Stimulated activated CD4-positive, alpha-beta T cell treated with anti-CD3 and anti-CD28 coated beads, Interleukin-1b, Interleukin-23, amount 100 ng/mL, for 1 hour (primary cell): ENCODE measurements at places on chromosomes 2 and 18.

DNA sequence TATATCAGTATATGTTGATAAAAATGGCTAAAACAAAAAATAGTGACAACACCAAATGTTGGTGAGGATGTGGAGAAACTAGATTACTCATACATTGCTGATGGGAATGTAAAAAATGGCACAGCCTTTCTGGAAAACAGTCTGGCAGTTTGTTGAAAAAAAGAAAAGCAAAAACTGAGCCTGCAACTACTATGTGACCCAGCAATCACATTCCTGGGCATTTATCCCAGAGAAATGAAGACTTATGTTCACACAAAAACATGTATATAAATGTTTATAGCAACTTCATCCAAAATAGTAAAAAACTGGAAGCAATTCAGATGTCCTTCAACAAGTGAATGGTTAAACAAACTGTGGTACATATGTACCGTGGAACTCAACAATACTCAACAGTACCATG lies 7.5 kb upstream of the KDSR start:
- DNase-seq, result no peak

DNA sequence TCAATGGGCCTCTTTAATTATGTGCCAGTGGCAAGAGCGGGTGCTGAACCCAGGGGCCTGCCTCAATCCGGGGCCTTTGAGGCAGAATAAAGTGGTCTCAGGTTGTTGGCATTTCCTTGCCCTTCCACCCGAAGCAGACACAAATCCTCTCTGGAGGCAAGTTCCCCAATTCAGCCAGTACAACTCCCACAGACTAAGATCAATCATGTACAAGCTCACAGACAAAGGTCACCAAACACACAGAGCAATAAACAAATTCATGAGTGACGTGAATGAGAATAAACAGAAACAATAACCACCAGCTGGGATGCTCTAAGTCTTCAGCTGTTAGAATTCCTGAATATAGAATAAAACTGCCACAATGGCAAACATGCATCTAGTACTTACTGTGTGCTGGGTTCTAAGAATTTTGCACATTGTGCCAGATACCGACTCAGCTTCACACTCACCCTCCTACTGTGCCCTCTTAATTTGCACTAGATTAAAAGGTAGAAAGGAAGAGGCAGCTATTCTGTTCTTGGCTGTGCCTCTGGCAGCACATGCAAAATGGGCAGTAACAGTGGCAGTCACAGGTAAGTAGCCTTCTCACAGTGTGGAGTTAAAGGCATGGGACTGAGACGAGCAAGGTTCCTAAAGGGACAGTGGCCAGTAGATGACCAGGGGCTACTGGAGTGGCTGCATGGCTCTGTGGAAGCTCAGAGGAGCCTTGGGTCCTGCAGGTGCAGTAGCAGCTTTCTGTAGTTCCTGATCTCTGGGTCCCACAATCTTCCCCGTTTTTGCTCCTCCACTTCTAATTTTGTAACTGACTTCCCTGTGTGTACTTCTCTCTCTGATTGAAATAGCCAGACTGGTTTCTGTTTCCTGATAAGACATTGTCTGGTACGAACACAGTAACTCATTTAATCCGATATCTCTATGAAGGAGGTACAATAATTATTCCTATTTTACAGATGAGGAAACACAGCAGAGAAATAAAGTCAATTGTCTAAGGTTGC lies 34.6 kb upstream of the IL1B start:
- no peak for DNase-seq

DNA sequence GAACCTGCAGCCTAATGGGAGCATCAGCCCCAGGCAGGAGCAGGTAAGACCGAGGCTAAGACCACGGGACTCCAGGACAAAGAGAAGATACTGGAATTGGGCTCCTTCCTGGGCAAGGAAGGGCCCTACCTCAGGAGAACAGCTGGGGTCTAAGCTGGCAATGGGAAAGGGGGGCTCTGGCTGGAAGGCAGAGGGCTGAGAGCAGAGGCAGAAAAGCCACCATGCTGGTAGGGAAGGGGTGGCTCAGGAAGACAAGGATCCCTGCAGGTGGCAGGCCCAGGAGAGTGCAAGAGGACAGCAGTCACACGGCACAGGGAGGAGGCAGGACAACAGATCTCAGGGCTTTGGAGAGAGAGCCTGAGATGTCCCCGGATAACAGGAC lies 203.5 kb downstream of the NDUFA10 start:
- DNase-seq, result no peak

DNA sequence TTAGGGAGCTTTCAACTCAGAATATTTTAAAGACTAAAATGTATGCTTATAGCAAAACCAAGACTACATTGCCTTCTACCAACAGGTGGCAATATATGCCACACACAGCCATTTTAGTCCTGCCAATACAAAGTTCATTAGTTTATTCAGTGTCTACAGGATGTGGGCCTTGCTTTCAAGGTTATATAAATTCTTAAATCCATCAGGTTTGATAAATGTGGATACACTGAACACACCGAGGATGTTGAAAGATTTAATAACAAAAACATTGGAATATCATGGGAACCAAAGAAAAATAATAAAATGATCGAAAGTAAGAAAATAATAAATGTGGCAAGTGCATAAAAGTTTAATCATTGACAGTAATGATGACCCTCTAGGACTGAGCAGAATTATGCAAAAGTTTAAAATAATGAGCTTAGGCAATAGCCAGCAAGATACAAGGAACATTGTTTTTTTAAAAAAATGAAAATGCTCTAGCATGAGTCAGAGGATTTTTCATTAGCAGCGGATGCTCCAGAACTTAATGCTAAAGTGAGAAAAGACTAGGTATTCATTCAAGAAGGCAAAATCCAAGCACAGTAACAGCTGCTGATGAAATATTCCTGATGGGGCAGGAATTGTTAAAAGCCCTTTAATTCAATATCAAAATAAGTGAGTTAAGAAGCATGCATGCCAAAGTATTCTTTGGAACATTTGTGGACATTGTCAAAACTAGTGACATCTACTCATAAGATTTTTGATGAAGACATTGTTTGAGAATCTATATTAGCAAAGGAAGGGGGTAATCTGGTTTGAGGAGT lies 14.2 kb downstream of the SCN9A start:
- DNase-seq, result no peak

- DNase-seq, result no peak
Measured at GRCh38 chr2:233481368-233482142, 85.0 kb downstream of the USP40 start.

DNA sequence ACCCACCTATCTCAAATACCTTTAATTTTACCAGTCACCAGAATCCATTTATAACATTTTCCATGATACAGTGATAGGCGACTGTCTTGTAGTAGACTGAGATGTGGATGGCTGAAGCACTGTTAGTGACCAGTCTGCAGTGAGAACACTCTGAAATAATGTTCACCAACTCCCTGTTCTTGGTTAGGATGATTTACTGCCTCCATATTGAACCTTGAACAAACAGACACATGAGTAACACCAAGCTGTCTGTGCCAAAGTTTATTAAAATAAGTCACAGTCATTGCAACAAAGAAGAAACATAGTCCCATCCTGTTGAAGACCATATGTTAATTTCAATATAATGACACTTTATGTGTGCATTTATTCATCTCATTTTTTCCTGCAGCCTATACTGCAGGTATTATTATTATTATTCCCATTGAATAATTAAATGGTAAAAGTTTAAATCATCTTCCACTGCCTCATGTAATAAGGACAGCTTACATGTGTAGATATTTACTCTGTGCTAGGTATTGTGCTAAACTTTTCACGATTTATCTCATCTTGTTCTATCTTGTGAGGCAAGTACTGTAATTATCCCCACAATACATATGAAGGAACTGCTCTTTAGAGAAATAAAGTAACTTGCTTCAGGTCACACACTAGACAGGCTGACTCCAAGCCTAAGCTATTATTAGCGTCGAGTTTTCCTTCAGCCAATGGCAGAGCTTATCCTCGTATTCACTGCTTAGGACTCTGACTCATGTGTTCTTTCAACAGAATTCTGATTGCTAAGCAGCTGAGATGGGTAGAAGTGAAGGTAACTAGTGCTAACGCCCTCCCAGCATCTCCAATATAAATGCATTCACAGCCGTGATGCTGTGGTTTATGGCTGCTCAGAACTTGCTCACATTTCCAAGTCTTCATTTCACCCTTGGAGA lies 62.5 kb downstream of the ONECUT2 start:
- DNase-seq, result no peak
